CD4-positive, alpha-beta T cell treated with Interleukin-17A for 4 hours (primary cell): ENCODE measurements at places on chromosomes 4 and X.

GRCh38 chr4:42785817-42786216 lies 106.7 kb upstream of the GRXCR1 start:
- no peak for DNase-seq

DNA sequence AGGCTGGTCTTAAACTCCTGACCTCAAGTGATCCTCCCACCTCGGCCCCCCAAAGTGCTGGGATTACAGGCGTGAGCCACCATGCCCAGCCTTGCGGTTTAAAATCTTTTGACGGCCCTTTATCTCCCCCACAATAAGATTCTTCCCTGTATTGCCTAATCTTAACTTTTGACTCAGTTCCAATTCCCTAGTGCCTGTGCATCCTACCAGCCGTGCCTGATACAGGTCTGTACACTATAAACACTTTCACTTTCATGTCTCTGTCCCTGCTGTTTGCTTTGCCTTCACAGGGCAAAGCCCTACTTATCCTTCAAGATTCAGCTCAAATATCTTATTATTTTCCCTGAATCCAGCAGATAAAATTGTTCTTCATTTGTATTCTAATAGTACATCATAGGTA lies 74.6 kb downstream of the WDR44 start:
- DNase-seq, result no peak

GRCh38 chr4:125515016-125515415 lies 200.3 kb downstream of the FAT4 start:
- DNase-seq, result no peak

- no peak for DNase-seq
These were observed 98.2 kb downstream of the MAPK10 start for GRCh38 chr4:86261636-86262035.

GRCh38 chr4:185598846-185599552 lies 63.7 kb upstream of the PDLIM3 start:
- DNase-seq, result no peak

- DNase-seq, result peak; percentile 90
These were observed 24.9 kb downstream of the ARL9 start for GRCh38 chr4:56530269-56531148.

GRCh38 chr4:8205749-8206611 lies 6.9 kb downstream of the SH3TC1 start:
- DNase-seq, result no peak

- peak; percentile 53 for DNase-seq
These were observed 797 bp downstream of the TXLNG start for GRCh38 chrX:16786791-16787735.

GRCh38 chrX:13778916-13779315 lies 38.0 kb downstream of the GPM6B start:
- DNase-seq, result no peak

GRCh38 chrX:134186362-134187121 lies 50.4 kb upstream of the CCDC160 start:
- DNase-seq, result peak; percentile 45

- peak; percentile 41 for DNase-seq
These were observed 657 bp upstream of the ANKRD50 start for GRCh38 chr4:124713185-124713592.

DNA sequence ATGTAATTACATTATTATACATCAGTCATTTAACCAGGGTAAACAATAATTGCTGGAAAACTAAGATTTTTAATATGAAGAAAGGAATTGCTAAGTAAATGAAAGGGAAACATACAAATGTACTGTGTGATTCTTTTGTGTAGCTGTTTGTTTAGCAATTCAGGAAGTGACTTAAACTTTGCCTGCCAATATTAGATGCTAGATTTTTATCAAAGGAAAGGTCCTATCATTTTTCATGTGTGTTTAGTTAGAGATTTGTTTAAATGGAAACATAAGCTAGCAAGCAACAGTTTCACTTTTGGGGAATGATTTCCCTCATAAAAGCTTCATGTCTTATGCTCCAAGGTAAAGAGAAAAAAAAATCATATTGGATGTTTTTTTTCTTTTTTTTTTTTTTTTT lies 95.1 kb upstream of the LIMCH1 start:
- DNase-seq, result no peak

DNA sequence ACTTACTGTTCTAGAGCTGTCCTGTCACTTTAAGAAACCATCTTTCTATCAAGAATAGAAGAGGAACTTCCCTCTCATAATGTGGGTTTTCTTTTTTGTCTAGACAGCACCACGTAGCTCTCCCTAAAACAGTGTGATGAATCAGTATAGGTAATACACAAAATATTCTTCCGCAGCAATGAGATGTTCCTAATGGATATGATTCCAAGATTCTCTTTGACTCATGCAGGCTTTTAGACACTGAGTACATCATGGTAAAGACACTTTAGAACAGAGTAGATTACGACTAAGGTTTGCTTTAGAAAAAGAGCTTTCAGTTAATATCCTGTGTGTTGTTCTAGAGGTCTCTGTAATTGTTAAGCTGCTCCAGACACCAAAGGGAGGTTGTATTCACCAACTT lies 69.8 kb downstream of the PTTG2 start:
- DNase-seq, result no peak

DNA sequence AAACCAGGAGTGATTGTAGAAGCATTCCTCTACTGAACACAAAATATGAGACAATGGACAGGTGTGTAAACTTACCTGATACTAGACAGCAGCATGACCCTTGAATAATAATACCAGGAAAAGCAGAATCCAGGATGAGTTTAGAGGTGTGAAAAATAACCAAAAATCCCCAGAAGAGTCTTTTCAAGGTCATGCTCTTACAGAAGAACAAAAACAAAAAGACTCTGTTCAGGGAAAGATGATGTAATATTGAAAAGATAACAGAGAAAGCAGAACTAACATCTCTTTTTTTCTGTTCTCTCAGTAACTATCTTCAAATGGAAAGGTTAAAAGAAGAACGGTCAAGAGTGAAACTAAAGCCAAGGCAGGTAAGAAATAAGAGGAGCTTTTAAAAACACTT lies 14.0 kb upstream of the ARHGAP10 start:
- no peak for DNase-seq

DNA sequence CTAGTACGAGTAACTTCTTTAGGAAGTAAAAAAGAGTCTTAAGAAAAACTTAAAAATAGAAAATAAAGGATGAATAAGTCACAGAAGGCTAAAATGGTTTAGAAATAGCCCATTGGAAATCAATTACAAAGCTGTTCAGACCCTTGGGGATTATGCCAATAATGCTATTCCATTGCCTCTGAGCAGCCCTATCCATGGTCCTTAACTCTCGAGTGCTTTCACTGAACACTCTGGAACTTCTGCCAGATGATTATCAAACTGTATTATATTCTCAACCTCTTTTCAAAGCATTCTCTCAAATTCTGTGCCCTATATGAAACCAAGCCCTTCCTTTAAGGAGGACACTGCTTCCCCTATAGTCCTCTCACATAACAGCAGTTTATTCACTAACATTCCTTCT lies 17.0 kb downstream of the SLC9B1 start:
- DNase-seq, result no peak

- no peak for DNase-seq
These were observed 85.9 kb upstream of the GPR34 start for GRCh38 chrX:41602816-41603345.

DNA sequence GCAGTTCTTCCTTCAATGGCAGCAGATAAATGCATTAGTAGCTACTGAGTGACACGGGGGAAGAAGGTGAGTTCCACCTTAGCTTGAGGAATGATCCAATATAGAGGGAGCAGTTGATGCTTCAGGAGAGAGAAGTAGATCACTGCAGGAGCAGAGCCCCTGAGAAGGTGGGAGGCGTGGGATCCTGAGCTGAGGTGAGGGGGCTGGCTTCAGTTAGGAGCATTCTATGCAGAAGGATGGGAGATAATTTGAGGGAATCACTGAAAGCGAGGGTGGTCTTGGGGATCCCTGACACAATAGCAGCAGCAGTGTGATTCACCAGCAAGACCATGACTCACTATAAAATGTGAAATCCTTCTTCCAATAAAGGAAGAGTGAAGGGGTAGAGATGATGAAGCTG lies 48.0 kb downstream of the XAGE2 start:
- DNase-seq, result no peak

DNA sequence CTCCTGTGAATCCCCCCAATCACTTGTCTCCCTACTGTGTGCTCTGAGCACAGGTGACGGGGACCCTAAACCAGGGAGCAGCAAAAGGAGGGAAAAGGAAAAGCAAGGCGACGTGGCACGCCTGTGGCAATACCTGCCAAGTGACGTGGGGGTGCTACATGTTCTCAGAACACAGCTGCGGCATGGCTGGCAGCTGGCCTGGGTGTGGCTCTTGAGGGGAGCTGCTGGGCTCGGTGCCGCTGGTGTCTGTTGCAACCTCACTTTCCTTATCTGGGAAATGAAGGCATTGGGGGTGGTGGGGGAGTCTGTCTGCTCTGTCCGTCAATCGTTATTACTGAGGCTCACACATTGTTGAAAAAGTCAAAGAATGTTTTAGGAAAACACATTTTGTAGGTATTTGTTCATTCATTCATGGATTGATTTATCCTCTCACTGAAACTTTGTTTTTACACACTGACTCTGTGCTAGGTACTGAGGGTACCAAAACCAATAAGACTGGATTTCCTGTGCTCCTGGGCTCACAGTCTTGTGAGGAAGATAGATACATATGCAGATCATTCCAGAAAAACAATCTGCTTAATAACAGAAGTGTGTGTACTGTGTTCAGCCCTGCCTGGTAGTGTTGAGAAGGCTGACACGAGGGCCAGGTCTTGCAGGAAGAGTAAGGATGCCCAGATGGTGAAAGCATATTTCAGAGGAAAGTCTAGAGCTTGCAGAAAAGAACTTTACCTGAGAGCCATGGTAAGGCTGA lies 217.6 kb downstream of the PTTG2 start:
- peak; percentile 68 for DNase-seq

GRCh38 chr4:40702137-40702799 lies 47.5 kb upstream of the NSUN7 start:
- DNase-seq, result no peak

DNA sequence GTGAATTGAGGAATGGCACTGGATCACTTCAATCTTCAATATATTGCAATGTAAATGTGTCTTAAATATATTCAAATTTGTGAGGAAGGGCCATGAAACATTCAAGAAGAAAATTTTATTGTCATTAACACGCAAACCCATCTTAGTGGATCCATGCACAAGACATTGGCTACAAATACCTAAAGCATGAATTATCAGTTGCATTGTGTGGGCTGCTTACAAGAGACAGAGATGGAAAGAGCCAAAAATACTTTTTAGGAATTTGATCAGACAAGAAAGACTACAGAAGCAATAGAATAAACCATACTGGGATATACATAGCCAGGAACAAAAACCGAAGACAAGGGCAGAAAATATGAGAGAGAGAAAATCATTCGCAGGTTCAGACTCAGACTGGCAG lies 616.2 kb upstream of the GRIA3 start:
- DNase-seq, result no peak

- DNase-seq, result no peak
These were observed 53.1 kb downstream of the GSX2 start for GRCh38 chr4:54152846-54153600.

- DNase-seq, result no peak
These were observed 8.0 kb upstream of the RPL34 start for GRCh38 chr4:108612365-108612764.

- no peak for DNase-seq
These were observed 18.1 kb upstream of the PAGE5 start for GRCh38 chrX:55201930-55202579.

DNA sequence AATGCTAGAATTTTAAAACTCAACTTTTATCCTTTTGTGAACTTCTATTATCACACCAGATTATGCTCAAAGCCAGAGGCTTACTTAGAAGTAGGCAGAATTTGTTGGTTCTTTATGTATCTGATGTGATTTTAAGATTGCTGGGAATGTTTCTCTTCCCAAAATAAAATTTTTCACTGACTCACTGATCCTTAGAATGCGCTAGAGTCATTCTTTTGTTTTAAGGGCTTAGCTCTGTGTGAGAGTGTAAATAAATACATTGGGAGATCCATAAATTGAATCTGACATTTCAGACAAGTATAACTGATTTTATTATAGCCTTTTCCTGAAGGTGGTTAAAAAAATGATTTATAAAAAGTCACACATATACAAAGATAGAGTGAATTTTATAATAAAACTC lies 101.3 kb downstream of the LARP1B start:
- no peak for DNase-seq

DNA sequence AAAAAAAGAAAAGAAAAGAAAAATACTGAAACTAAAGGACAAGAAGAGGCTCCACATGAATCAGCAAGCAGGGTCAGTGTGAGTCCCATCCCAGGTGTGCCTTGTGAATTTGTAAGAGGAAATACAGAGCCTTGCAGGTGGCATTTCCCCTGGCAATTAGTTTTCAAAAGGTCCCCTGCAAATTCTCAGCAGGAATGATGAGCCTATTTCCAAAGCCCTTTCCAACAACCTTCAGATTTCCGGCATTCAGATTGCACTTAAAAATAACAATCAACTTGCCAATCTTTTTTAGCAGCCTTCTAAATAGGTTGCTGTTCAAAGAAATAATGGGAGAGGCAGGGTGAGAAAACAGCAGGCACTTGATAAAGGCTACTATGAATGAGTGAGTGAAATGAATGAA lies 66.4 kb upstream of the OR13H1 start:
- DNase-seq, result no peak

GRCh38 chr4:105140684-105141490 lies 5.8 kb upstream of the TET2 start:
- peak; percentile 57 for DNase-seq

DNA sequence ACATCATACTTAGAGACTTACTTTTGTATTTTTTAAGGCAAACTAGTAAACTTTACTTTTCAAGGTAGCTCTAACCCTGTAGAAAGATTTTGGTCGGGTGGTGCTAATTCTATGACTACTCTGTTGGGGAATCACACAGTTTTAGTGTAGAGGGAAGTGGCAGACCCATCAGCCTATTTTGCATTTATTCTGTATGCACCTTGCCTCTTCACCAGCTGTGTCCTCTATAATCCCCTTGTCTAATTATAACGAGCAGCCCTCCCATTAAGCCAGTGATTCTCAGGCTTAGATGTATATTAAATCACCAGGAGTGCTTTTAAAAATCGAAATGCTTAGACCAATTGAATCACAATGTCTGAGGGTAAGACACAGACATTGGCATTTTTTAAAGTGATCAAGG lies 78.1 kb downstream of the GALNT7 start:
- no peak for DNase-seq

GRCh38 chr4:95556207-95556859 lies 7.6 kb upstream of the UNC5C start:
- DNase-seq, result no peak

DNA sequence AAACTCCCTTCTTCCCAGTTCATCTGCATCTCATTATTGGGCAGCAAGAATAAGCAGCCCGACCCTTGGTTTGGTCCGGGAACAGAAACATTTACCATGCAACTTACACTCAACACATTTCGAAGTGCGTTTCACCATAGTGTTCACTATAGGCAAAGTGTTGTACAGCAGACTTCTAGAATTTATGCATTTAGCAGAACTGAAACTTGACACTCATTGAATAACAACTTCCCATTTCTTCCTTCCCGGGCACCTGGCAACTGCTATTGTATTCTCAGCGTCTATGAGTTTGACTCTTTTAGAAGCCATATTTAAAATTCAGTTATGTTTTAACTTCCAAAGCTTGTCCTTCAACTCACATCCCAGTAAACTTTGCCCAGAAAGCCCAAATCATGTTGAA lies 840.6 kb downstream of the NLGN4X start:
- DNase-seq, result no peak

- no peak for DNase-seq
These were observed 2.9 kb downstream of the TBL1X start for GRCh38 chrX:9467751-9468150.
